Foreskin fibroblast (primary cell): ENCODE measurements at places on chromosomes 7 and 10.

- no peak for DNase-seq
Observed at GRCh38 chr7:8189625-8190024, 72.3 kb downstream of the ICA1 start.

GRCh38 chr10:75793848-75794247, 362.4 kb downstream of the LRMDA start:
- no peak for DNase-seq

GRCh38 chr10:75569506-75569905, 138.1 kb downstream of the LRMDA start:
- DNase-seq, result no peak

GRCh38 chr10:78259391-78259790, 225.7 kb downstream of the RPS24 start:
- DNase-seq, result no peak

DNA sequence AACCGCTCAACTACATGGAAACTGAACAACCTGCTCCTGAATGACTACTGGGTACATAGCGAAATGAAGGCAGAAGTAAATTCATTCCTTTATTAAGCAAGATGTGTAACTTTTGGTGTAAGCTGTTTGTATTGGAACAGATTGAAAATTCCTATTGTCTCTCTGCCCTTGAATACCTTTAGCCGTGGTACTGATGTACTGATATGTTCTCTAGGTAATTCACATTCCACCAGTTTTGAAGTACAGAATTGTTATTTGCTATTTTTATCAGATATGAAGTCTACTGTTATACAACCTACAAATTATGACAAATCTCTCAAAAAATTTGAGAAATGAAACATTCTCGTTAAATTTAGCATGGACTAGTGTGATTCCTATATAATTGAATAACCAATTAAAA, 17.7 kb downstream of the ZMYND11 start:
- no peak for DNase-seq
